ENCODE measurements at places on chromosomes 5 and 9.

- DNase-seq = no peak
Observed at GRCh38 chr9:107108342-107109130, 174.5 kb upstream of the RAD23B start.

GRCh38 chr9:98479967-98480847 is 224.8 kb upstream of the TBC1D2 start:
- peak; percentile 55 for DNase-seq

- no peak for DNase-seq
Observed at GRCh38 chr9:131405428-131405827, 11.5 kb downstream of the PRRC2B start.

GRCh38 chr9:121067640-121068039 is 7.1 kb upstream of the CNTRL start:
- no peak for DNase-seq

- no peak for DNase-seq
Observed at GRCh38 chr9:111969061-111969460, 72.4 kb downstream of the UGCG start.

DNA sequence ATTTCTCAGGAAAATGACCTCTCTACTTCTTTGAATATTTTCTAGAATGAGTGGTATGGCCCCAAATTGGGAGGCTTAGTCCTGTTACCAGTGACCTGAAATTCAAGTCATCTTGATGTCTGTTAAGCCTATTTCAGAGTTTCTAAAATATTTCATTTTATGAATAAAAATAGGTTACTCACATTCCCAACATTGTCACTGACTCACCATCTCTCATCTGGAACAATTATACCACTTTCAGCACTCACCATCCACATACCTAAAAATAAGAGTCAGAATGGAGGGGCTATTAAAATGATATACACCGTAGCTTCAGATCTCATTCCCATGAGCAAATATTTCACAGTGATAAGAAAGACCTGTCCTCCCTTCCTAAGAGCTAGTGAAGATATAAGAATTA is 71.8 kb downstream of the KIAA1958 start:
- DNase-seq = peak; percentile 81

- no peak for DNase-seq
Observed at GRCh38 chr9:35537913-35538312, 48.0 kb downstream of the RUSC2 start.

GRCh38 chr9:107751567-107752210 is 262.1 kb upstream of the KLF4 start:
- no peak for DNase-seq

- peak; percentile 94 for DNase-seq
Observed at GRCh38 chr5:141850244-141850768, 27.9 kb downstream of the PCDH1 start.

DNA sequence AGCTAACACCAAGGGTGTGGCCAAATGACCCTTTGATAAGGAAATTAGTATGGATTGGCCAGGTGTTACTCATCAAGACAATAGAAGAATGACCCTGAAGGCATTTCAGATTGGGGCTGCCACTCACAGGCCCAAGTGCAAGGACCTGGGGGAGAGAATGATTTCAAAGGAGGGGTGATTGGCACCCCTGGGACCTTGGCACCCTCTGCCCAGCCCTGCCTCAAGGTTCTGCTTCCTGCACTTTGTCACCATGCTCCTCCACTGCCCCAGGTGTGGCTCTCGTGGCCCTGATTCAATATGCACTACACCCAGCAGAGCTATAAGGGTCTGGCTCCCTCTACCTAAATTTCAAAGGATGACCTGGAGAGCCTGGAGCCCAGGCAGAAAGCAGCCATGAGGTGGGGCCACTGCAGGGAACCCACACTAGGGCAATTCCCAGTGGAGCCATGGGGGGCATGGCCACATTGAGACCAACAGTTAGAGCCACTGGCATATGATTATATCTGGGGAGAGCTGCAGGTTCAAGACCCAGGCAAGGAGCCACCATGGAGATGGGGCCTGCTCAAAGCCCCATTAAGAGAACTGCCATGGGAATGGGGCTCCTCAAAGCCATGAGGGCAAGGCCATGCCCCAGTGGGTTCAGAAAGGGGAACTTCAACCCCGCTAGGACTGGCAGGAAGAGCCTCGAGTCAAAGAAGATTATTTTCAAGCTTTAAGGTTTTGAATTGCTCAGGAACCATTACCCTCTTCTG is 93.0 kb downstream of the CEMIP2 start:
- no peak for DNase-seq

DNA sequence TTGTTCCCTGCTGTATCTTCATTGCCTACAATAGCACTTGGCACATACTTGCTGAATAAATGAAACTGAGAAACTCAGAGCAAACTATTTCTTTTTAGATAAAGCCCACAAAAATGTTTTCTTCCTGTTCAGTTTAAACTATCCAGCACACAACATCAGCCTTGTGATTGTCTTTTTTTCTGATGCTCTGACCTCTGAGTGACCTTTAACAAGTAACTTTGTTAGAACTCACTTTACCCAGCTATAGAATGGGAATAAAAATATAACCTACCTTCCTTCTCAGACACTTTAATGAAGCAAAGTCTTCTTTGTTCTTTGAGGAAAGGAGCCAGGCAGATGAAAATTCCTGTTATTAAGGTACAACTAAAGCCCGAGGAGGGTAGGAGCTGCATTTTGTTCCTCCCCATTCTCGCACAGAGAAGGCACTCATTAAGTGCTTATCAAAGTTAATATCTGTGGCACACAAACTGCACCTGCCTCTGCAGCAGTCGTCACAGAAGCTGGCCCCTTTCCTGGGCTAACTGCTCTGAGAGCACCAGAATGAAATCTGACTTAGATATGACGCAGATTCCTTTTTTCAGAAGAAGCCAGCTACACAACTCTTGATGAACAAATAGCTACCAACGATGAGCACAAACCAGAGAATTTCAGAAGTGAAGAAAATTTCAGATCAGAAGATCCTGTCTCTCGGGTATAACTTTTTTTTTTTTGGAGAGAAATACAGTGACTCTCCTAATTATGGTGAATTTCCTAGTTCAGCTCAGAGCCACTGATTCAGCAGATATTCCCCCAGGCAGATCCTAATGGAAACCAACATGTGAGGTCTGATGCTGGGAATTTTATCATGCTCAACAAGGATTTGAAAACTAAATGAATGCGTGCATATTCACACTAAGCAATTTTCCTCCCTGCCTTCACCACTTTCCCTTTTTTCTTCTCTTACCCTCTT is 31.0 kb upstream of the NR3C1 start:
- no peak for DNase-seq

GRCh38 chr5:30607301-30607894 is 586.1 kb upstream of the CDH6 start:
- peak; percentile 1 for DNase-seq

All from RWPE1 (cell line).